ENCODE measurements at places on chromosomes 6 and 20.

GRCh38 chr20:4427940-4428586 is 293.6 kb upstream of the PRND start:
- no peak for DNase-seq

DNA sequence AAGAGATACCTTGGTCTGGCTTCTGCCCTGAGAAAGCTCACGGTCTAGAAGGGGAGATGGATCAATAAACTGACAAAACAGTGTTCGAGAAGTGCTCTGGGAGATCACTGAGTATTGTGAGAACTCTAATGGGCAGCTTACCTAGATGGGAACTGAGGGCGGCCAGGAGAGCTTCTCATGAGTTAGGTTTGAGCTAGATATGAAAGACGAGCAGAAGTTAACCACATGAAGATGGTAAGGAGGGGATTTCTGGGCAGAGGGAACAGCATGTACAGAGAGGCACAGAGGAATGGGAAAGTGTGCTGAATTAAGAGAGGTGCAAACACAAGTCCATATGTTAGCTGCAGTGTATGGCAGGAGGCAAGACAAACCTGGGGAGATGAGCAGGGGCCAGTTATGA is 11.9 kb downstream of the ZFAND3 start:
- no peak for DNase-seq

DNA sequence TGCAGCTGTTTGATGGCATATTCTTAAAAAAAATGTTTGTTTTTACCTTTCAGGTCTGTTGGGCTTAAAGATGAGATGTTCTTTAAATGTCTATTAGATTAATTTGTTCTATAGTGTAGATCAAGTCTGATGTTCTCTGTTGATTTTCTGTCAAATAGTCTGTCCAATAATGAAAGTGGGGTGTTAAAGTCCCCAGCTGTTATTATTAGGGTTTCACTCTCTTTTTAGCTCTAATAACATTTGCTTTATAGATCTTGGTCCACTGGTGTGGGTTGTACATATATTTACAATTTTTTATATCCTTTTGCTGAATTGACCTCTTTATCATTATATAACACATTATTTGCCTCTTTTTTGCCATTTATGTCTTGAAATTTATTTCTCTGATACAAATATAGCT is 11.0 kb upstream of the ZNF337 start:
- DNase-seq, result no peak

GRCh38 chr20:56995635-56996075 is 270.8 kb downstream of the BMP7 start:
- no peak for DNase-seq

DNA sequence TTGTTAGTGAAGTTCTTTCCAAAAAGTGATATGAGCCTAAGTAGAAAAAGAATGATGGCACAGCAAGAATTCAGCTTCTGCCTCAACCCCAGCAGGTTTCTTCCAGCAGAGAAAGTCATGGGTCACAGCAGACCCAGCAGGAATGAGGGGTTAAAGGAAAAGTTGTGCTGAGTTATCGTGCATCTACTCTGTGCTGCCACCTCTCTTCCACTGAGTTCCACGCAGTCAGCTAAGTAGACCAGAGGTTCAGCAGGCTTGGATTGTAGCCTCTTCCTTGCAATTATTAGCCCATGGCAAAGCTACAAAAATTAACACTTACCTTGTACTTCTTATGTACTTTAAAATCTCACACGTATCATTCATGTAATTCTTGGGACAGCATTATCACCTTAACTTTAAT is 510.8 kb downstream of the PTPRT start:
- DNase-seq, result no peak

- DNase-seq, result no peak
These were observed 41.0 kb downstream of the VGLL2 start for GRCh38 chr6:117306227-117306790.

GRCh38 chr6:63014290-63014689 is 197.0 kb upstream of the FKBP1C start:
- DNase-seq, result no peak

DNA sequence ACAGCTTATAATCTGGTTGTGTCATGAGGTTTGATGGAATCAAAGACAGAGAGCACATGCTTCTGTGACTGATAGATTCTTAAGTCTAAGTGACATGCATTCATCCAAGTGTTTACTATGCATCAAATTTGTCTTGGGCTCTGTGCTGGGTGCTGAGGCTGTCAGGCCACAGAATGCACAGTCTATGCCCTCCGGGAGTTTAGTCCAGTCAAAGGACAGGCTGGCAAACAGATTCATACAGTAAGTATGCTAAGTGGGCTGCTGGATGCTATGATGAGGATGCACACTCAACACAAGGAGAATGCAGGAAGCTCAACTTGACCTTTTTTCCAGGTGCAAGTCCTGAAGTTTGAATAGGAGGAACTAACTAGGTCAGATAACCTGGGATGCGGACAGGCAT is 146.7 kb downstream of the UST start:
- no peak for DNase-seq

- no peak for DNase-seq
These were observed 54.8 kb upstream of the BCLAF1 start for GRCh38 chr6:136344420-136344819.

DNA sequence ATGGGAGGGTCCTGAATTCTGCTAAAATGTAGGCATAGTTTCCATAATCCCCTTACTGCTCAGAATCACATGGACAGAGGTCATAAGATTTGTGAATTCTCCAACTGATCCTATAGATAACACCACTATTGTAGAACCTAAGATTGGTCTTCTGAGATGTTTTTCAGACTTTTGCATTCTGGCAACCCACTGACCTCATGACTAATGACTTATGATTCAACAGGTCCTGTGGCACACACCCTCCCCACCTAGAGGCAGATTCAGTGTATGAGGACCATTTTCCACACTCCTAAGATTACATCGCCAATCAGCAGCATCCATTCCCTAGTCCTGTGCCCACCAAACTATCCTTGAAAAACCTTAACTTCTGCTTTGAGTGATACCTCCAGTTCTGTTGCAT is 207.2 kb downstream of the BTBD9 start:
- no peak for DNase-seq

DNA sequence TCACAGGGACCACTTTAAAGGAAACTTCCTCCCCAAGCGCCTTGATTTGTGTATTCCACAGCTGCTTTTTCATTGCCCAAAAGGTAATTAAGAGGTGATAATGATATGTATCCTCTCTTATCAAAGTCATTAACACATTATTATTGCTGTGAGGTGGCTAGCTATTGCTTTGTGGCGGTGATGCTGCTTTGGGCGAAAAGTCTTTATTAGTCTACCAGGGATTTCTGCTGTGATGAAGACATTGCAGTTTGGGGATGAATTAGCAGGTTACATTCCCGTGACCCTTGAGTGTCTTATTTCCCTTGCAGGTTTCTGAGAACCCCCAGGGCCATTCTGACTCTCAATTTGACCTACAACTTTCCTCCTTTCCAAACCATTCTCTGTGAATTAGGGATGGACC is 143.4 kb upstream of the SOX4 start:
- no peak for DNase-seq

DNA sequence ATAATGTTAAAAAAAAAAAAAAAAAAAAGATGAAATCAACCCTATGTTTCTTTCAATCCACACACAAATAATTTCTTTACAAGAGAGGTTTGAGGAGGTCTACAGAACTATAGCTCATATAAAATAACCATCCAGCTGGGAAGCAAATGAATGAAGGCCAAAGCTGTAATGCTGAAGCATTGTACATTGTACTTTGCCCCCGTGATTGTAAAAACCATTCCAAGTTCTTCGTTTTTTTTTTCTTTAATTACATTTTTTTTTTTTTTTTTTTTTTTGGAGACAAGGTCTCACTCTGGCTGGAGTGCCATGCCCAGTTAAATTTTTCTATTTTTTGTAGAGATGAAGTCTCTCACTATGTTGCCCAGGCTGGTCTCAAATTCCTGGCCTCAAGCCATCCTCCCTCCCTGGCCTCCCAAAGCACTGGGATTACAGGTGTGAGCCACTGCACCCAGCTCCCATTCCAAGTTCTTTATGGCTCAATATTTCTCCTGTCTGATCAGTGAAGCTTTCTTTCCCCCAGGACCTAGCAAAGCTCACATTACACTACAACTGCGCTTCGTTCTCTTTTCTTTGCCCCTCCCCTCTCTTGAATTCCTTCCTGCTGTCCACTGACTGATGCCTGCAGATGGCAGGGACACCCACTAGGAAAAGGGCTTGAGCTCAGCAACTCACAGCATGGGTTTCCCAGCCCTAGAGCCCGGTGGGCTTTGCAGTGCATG is 53.0 kb upstream of the NOP56 start:
- DNase-seq, result peak; percentile 30

DNA sequence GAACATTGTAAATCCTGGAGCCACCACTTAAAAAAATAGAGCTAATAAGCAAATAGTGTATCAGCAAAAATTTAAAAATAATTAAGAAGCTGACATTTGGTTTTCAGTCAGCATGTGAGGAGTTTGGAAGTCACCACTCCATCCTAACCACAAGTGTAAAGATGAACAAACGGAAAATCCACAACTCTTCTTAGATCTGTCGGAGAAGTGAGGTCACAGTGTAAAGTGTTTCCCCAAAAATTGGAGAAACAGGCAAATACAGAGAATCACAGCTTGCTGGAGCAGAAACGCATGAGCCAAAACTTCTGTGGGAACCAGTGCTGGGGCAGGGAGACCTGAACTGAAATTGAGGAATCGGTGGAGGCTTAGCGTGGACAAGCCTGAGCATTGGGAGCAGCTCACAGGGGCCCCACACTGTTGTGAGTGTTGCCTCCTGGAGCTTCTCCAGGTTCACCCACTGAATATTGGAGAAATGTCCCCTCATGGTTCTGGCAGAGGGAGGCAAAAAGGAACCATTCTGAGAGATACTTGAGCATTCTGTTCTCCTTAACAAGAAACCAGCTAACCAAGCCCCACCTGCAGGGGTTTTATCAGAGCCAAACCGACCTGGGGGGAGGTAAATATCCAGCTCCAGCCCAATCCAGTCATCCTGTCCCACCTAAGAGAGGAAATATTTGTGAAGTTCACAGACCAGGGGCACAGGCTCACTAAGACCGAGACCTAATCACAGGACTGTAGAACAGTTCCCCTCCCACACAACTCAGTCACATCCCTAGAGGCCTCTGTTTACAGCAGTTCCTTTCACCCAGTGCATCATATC is 192.0 kb downstream of the ERMARD start:
- no peak for DNase-seq

DNA sequence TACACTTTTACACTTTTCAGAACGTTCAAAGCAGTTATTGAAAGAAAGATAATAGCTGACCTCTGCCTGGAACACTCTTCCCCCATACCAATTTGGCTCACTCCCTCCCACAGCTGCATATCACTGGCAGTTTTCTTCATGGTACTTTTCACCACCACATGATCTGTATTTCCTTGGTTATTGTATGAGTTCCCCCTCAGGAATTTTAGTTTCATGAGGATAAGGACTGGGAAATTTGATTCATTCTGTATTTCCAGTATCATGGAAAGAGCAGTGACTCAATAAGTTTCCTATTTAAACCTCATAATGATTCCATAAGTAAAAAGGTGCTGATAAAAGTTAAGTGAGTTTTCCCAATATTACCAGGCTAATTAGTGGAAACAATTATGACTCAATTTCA is 16.0 kb downstream of the HTR1B start:
- no peak for DNase-seq

DNA sequence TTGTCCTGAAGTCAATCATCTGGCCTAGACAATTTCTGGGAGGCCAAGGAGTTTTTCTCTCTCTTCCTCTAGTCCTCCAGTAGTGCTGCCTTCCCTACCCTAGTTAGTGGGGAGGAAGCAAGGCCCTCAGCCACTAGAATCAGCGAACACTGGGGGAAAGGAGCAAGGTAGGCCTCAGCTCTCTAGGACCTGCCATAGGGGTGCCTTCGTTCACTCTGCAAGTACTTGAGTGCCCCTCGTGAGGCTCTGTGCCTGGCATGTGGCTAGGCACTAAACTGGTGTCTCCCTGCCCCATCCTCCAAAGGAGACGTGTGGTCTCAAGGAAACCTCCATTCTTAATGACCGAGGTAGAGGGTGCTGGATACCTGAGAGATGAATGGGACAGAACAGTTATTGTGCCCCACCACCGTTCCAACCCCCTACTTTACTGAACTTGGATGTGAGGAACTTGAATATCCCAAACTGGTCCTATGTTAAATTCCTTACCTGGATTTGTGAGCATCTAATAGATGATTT is 1.1 kb downstream of the DEF6 start:
- no peak for DNase-seq

GRCh38 chr6:26126394-26127235 is 39.4 kb downstream of the HFE start:
- no peak for DNase-seq

- DNase-seq, result no peak
These were observed 2.8 kb downstream of the SLC12A5 start for GRCh38 chr20:46031701-46032254.

DNA sequence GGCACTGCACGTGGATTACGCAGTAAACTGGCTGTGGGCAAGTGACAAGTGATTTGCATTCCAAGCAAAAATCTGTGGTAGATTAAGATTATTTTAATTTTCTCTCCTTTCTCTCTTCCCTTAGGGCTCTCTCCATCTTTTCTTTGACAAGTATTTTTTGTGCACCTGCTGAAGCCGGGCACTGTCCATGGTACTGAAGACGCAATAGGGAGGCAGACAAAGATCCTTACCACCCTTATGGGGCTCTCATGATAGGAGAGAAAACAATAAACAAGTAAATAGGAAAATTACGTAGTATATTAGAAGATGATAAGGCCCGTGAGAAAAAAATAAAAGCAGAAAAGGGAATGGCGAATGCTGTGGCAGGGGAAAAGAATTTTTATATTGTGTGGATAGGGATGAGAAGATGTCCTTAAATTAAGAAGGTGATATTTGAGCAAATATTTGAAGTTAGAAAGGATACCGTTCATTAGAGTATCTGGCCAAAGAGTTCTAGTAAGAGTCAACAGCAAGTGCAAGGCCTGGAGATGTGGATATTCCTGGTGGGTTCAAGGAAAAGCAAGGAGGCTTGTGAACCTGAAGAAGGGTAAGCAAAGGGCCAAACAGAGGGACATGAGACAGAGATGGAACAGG is 146.0 kb downstream of the LAMP5 start:
- no peak for DNase-seq

DNA sequence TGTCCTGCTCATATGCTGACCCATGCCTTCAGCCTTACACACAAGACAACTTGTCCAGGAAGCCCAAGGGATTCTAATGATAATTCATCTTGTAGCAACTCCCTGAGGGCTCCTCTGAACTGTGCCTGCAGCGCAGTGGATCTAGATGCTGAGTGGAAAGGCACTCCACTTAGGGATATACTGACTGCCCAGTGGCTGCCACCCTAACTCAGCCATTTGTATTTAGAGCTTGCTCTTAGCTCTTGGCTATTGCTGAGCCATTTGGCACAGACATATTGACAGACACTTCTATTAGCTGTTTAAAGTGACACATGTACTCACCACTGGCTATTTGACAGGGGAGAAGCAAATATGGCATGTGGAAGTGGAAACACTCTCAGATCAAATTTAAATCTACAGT is 278.3 kb upstream of the SGK1 start:
- no peak for DNase-seq
